CD4-positive, alpha-beta T cell treated with Interleukin-21 for 1 hour (primary cell): ENCODE measurements at places on chromosomes 12 and 14.

DNA sequence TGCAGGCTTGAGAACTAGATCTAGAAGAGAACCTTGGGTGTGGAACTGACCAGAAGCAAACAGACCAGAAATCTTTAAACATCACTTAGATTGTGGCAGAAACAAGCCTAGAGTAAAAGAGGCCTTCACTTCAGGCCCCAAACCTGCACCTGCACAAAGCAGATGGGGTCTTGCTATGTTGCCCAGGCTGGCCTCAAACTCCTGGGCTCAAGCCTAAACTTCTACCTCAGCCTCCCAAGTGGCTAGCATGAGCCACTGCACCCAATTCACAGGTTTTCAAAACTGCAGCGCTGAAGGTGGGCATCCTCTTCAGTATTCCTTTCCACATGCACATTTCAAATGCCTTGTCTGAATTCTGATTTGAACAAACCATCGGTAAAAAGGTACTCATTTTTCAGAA is 19.9 kb downstream of the MOK start:
- DNase-seq, result no peak

- no peak for DNase-seq
Measured at GRCh38 chr12:24931666-24932405, 17.1 kb downstream of the BCAT1 start.

GRCh38 chr14:68785534-68786490 is 7.1 kb downstream of the ZFP36L1 start:
- peak; percentile 55 for DNase-seq

- no peak for DNase-seq
Measured at GRCh38 chr12:72057330-72057914, 118.8 kb downstream of the TPH2 start.

GRCh38 chr12:47991106-47992061 is 12.9 kb downstream of the COL2A1 start:
- no peak for DNase-seq

DNA sequence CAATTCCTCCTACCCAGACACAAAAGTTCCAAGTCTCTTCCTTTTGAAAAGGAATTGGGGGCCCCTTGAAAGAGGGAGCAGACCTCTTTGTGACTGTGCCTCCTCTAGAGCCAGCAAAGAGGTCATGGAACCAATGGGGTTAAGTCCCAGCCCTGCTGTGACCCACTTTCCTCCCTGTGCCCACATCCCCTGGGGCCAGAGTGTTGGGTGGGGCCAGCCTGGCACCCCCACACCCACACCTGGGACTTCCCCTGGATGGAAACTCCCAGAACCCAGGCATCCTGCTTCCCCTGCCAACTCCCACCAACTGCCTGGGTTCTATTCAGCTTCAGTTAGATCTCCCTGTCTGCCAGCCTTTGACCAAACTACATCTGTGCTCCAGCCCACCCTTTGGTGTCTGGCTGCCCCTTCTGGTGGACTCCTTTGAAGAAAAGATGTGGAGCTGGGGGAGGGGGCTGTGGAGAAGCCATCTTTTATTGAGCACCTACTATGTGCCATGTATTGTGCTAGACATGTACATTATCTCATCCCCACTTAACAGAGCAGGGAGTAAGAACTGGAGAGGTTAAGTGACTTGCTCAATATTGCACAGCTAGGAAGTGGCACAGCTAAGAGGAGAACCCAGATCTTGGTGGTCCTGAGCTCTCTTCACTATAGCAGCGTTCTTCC is 4.6 kb upstream of the RARG start:
- DNase-seq, result peak; percentile 80
